ENCODE measurements at places on chromosomes 5 and 9.

GRCh38 chr5:148457183-148457620 is 73.4 kb downstream of the FBXO38 start:
- no peak for DNase-seq

GRCh38 chr9:135100241-135100681 is 12.8 kb downstream of the OLFM1 start:
- DNase-seq: no peak

DNA sequence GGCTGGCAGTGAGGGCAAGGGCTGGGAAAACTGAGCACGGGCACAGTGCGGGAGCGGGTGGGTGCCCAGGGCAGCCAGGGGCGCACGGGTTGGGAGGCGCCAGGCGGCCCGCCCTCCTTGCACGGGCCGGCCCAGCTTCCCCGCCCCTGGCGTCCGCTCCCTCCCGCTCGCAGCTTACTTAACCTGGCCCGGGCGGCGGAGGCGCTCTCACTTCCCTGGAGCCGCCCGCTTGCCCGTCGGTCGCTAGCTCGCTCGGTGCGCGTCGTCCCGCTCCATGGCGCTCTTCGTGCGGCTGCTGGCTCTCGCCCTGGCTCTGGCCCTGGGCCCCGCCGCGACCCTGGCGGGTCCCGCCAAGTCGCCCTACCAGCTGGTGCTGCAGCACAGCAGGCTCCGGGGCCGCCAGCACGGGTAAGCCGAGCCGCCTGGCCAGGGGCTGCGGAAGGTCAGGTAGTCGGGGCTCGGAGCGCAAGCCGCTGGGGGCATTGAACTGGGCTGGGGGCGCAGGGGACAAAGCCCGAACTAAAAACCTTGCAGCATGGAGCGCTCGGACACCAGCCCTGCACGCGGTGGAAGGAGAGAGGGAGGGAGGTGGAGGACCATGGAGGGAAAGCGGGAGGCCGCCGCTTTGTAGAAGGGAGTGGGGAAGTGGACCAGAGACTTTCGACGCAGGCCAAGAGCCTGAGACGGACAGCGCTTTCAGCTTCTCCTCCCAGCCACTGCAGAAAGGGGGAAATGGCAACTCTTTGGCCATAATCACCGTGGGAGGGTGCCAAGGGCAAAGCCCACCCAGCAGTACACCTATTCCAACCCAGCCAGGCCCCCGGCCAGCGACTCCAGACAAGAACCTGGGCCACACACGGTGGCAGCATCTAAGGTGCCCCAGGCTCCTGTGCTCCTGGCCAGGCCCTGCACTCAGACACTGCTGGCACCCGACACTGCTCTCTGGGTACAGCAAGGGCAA is at the start of gene TGFBI:
TSS of gene TGFBI (plus strand) at position 207 of the 961 bp plus-strand sequence. CDS start at position 275, 68 bp downstream.
- DNase-seq: peak; percentile 78

DNA sequence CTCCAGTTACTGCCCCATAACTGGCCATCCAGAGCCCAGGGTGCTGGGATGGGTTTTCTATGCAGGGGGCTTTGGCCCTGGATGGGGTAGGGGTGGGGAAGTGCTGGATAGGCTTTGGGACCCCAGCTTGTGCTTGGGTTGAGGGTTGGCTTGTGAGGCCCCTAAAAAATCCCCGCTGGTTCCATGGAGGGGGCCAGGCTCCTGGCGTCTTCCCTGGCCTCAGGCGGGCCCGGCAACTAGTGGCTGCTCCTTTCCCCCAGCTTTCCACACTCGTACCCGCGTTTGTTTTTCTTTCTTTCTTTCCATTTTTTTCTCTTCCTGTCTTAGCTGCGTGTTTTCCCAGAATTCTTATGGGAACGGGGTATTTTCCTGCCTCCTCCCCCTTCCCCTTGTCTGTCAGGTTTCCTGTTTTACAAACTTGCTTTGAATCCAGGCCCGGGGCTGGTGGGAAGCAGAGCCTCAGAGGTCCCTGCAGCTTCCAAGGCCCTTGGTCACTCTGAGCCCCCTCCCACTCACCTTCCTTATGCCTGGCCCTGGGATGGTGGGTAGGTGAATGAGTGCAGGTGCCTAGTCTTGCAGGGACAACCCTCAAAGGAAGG is 40.2 kb downstream of the RGS3 start:
- DNase-seq: no peak
